ENCODE measurements at places on chromosomes 3 and 15. TPM values are rescaled to one million over a fixed set of nuclear protein-coding genes. Genes with fewer than 3 reads are reported as not detected.

- no peak for DNase-seq
Observed at GRCh38 chr3:99863588-99863987, 45.9 kb downstream of the CMSS1 start.

GRCh38 chr3:126117786-126118185 is 33.9 kb upstream of the SLC41A3 start:
- DNase-seq = no peak

The SCAANT1 gene
- polyA plus RNA-seq = not detected

The NKIRAS1 gene
- polyA plus RNA-seq = 13.6 TPM

The SEMA3G gene
- 0.02 TPM for polyA plus RNA-seq

The PRRT3 gene
- polyA plus RNA-seq = 4.5 TPM

DNA sequence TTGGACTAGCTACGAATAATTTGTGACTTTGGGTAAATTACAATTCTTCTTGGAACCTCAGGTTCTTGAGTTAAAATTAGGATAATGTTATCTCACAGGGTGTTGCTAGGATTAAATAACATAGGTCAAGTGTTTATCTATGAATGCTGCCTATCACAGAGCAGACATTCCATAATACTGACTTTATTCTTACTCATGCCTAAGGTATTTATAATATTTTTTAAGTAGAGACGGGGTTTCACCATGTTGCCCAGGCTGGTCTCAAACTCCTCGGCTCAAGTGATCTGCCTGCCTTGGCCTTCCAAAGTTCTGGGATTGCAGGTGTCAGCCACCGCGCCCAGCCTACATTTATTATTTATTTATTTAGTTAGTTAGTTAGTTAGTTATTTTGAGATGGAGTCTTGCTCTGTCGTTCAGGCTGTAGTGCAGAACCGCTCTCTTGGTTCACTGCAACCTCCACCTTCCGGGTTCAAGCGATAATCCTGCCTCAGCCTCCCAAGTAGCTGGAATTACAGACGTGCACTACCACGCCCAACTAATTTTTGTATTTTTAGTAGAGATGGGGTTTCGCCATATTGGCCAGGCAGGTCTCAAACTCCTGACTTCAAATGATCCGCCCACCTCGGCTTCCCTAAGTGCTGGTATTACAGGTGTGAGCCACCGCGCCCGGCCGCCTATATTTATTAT is 741 bp upstream of the ZNF106 start:
- peak; percentile 48 for DNase-seq

GRCh38 chr15:68543165-68544008 is 35.4 kb upstream of the CORO2B start:
- peak; percentile 97 for DNase-seq

- peak; percentile 75 for DNase-seq
Observed at GRCh38 chr3:124964387-124964786, 29.8 kb upstream of the MUC13 start.

- DNase-seq = peak; percentile 56
Observed at GRCh38 chr3:46423588-46423987, 16.5 kb downstream of the CCRL2 start.

GRCh38 chr3:178847190-178847589 is 224.4 kb downstream of the ZMAT3 start:
- peak; percentile 36 for DNase-seq

GRCh38 chr3:47741925-47742324 is 39.8 kb downstream of the SMARCC1 start:
- no peak for DNase-seq

The ERICH6 gene
- polyA plus RNA-seq = 0.10 TPM

DNA sequence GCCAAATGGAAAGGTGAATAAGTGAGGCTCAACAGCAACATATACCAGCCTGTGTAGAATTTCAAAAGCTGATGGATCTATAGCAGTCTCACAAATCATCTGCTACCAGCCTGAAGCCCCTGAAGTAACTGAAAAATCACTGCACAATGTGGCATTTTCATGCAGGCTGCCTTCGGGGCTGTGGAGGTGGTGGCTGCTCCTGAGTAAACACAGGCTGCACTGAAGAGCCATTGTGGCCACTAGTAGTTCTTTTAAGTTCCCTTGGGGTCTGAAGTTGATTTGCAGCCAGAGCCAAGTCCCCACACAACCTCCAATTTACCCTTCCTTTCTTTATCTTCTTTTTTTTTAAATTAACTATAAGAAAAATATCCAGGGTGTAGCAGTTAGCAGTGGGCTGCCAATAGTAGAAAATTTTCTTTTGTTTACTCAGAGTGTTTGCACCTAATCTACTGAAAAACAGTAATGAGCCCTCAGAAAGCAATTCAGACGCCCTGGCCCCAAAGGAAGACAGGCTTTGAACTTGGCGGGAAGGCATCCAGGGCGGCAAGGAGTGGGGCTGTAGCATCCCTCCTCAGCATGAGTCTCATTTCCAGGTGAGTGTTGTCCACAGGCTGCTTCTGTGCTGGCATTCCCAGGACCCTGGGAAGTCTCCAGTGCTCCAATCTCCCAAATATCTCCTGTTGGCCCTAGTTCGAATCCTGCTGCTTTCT is 13.3 kb upstream of the SUSD5 start:
- no peak for DNase-seq

- peak; percentile 37 for DNase-seq
Observed at GRCh38 chr15:99135194-99135593, 30.3 kb downstream of the SYNM start.

DNA sequence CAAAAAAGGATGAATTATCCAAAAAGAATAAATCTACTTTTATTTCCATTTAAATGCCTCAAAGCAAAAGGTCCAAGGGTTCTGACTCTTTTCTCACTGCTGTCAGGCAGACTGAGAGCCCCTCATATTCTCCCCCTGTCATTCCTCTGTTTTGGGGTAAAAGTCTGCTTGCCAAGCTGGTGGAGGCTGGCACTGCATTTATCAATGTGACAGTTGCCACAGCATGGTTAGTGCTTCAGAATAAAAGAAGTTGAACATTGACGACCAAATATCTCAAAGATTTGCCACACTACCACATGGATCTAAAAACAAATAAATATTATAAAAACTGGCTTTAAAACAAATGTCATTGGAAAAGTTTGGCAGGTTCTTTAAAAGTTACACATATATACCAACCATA is 89.2 kb upstream of the SNRK start:
- no peak for DNase-seq

DNA sequence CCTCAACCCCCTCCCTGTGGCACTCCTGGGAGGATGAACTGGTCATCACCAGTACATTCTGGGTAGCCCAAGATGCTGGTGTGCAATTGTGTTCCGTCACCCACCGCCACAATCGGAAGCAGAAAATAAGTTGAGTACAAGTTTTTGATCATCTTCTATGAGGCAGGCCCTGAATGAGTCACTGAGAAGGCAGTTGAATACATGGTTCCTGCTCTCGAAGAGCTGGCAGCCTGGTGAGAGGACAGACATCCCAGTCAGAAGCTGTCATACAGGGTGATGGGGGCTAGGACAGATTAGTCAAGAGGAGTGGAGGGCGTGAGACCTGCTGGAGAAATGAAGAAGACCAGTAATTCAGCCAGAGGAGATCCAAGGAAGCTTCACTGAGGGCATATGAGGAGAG is 6.2 kb downstream of the CEMIP start:
- DNase-seq = no peak

The TEX55 gene
- not detected for polyA plus RNA-seq

DNA sequence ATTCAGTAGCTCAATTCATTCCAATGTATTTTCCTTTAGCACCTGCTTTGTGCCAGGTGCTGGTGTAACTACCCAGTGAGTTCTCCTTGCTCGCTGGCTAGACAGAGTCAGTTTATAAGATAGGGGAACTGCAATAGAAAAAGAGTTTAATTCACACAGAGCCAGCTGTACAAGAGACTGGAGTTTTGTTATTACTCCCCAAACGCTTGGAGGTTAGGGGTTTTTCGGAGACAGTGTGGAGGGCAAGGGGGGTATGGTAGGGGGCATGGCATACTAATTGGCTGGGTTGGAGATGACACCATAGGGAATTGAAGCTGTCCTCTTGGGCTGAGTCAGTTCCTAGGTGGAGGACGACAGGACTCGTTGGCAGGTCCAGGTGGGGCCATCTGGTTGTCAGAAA is 5.4 kb upstream of the CFAP91 start:
- DNase-seq = no peak

- DNase-seq = peak; percentile 86
Observed at GRCh38 chr3:157335233-157336076, 101.2 kb upstream of the PTX3 start.

GRCh38 chr15:57624730-57625129 is 33.0 kb downstream of the MYZAP start:
- DNase-seq = no peak

DNA sequence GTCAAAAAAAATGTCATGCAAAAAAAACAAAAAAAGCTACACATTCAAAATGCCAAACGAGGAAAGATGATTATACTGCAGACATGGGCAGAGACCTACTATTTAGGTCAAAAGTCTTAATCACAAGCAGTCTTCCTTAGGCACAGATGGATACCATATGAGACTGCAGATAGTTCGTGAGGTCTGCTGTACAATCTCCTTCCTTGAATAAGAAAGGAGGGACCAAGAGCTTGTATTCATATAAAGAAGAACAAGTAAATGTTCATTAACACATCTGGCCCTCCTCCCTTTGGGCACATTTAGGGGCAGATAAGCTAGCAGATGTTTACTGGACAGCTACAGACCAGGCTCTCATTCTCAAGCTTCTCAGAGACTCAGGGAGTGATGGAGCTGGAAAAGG is 45.3 kb downstream of the ANXA2 start:
- no peak for DNase-seq

- DNase-seq = no peak
Observed at GRCh38 chr3:23389686-23390085, 186.6 kb downstream of the UBE2E2 start.

The TMEM108 gene
- polyA plus RNA-seq = 0.27 TPM

The P3H2 gene
- polyA plus RNA-seq = 24.2 TPM

The EFCC1 gene
- not detected for polyA plus RNA-seq

- DNase-seq = no peak
Observed at GRCh38 chr3:72257738-72258137, 472.8 kb upstream of the PROK2 start.

The FBXO40 gene
- polyA plus RNA-seq = not detected

- no peak for DNase-seq
Observed at GRCh38 chr3:197423376-197423775, 125.0 kb upstream of the DLG1 start.

The PLXNB1 gene
- 12.8 TPM for polyA plus RNA-seq

GRCh38 chr3:178181784-178182183 is 354.5 kb upstream of the KCNMB2 start:
- no peak for DNase-seq

The GP9 gene
- polyA plus RNA-seq = not detected

The IQCF5 gene
- polyA plus RNA-seq = not detected

- DNase-seq = peak; percentile 72
Observed at GRCh38 chr3:159852821-159853505, 135.7 kb upstream of the IL12A start.

GRCh38 chr3:39028546-39028945 is 23.2 kb downstream of the SCN11A start:
- DNase-seq = no peak

GRCh38 chr3:171165499-171165921 is 139.0 kb upstream of the SLC2A2 start:
- no peak for DNase-seq

GRCh38 chr15:93826790-93827189 is 404.6 kb upstream of the MCTP2 start:
- DNase-seq = no peak

The OIP5 gene
- polyA plus RNA-seq = 2.4 TPM

DNA sequence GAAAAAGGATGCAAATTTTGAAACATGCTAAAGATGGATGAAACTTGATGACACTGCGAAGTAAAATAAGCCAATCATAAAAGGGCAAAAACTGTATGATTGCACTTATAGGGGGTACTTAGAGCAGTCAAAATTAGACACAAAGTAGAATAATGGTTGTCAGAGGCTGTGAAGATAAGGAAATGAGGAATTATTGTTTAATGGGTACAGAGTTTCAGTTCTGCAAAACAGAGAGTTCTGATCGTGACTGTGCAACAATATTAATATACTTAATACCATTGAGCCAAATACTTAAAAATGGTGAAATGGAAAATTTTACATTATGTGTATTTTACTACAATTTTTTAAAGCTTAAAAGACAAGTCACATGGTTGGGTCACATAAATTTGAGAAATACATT is 35.1 kb downstream of the UBE3A start:
- DNase-seq = no peak

The FHIT gene
- polyA plus RNA-seq = 0.79 TPM

DNA sequence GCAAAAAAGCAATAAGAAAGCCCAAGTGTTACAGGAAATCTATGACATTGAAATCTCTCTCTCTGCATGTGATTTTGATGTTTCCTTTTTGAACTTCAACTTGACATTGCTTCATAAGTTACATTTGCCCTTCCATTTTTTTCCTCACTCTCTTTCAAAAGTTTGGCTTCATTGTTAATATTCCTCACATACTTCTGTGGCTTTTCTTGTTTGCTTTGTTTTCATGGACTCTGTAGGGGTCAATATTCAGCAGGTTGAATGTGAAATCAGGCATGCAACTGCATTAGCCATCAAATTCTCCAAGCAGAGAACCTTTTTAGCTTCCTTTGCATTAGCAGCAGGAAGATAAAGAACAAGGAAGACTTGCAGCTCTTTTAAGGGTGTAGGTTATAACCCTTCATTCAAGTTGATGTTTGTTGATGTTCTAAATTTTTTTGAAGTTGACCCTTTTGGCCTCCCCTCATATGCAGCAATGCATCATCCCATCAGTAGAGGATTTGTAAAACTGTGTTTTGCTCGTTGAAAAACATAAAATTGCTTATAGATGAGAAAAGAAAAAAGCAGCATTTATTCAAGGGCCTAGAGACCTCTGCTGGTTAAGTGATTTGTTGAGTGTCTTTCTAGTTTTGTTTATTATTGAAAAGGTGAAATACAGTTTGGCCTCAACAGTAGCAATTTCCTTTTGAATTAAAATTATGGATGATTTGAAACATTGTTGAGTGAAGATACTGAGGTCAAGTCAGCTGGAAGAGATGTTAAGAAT is 211.4 kb downstream of the IL5RA start:
- DNase-seq = no peak

- peak; percentile 99 for DNase-seq
Observed at GRCh38 chr3:12508291-12508700, 24.0 kb downstream of the TSEN2 start.

GRCh38 chr3:16430717-16431630 is 82.5 kb downstream of the RFTN1 start:
- DNase-seq = no peak

DNA sequence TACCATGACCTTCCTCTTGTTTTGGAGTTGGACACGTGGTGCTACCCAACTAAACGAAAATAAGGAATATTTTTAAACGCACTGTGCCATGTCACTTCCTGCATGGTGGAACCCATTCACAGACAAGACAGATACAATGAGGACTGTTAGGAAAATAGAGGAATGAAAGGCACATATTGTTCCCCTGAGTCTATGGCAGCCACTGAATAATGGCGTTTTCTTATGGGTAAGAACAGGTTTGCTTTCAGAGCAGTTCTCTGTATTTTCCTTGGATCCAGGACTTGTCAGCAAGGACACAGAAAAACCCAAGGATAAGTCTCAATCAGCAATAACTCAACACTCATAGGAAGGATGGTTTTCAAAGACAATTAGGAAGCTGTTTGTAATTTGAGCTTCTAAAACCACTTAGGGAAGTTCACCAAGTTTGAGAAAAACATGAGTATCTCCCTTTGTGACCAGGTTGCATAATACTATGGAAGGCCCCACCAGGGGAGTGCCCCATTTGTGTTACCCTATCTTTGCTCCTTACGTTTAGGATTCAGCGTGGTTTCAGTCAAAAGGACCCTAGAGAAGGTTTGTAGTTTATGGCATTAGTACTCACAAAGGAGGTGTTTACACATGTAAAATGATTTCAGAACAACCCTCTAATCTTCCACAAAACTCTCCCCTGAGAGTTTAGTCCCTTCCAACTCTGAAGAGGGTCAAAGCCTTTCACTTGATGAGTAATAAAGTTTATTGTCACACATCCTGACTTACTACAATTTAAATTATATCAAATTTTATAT is 487.2 kb upstream of the ATP11B start:
- no peak for DNase-seq

The GUCA1C gene
- polyA plus RNA-seq = not detected

All from fibroblast of lung (primary cell).